Foreskin keratinocyte (primary cell): ENCODE measurements at places on chromosomes 5 and 9. TPM values are rescaled to one million over a fixed set of nuclear protein-coding genes. Genes with fewer than 3 reads are reported as not detected.

- no peak for DNase-seq
These were observed 112.0 kb upstream of the FBXL7 start for GRCh38 chr5:15387931-15388524.

CXCL14 gene
- 0.42 and 0.44 TPM in 2 replicates for total RNA-seq

SPINK6 gene
- 0.61 and 1.1 TPM in 2 replicates for total RNA-seq

DNA sequence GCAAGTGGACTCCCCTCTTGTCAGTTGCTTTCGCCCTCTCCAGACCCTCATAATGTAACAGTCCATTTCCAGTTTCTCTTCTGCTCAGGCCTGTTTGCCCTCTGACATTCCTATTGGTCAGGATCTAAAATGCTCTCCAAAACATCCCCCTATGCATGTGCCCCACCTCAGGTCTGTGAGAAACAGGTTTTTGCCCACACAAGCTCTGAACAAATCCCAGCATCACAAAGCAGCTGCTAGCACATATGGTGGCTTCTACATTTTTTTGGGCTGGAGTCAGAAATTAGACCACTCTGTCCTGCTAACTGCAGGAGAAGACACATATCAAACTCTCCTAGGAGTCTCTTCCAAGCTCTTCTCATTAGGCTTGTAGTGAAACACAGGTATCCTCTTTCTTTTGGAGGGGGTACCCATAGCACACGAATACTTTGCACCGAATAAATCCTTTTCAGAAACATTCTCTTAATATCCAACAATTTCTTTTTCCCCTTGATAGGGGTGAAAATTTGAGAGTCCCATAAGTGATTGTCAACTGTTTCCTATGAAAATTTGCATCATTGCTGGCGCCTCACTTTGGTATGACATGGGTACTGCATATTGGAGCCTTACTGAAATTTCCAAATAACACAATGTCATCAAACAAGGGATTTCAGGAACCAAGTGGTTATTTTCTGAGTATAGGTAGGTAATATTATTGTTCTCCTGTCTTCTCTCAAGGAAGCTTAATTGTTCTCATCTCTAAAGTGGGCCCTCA, 19.3 kb upstream of the HSPA9 start:
- no peak for DNase-seq

SEMA5A gene
- total RNA-seq = 1.9 and 4.1 TPM in 2 replicates
